ENCODE measurements at places on chromosomes 5 and 9.
A peak's percentile ranks its signal among the peaks of the same experiment; 100 is the strongest.

DNA sequence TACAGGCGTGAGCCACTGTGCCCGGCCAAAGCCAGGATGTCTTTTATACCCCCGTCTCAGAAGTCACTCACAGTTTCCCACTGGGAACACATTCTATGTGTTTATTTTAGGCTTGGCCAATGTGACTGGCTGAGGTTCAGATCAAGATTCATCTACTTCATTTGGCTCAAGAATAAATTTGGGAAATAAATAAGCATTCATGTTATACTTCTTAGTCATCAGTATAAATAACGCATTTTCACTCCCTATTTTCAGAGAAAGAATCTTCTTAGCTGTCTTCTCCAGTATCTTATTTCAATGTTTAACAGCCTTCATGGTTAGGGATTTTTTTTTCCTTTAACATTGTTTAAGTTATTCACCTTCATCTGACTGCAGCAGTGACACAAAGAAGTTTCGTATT is 11.8 kb downstream of the S100Z start:
- DNase-seq: no peak

DNA sequence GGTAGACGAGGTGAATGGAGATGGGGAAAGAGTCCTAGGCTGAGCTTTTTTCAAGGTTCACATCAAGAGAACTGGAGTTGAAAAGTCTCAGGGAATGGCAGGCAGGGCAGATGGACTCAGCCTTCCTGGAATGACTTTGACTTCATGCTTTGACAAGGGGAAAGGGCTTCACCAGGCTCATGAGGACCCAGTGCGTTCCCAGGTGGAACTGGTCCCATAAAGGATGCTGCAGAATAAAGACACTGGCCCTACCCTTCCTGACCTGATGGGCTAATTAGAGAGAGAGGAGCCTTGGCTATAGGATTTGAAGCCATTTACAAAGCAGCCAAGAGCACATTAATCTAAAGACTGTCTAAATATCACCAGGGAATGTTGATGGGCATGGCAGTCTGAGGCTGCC is 63.8 kb downstream of the IL31RA start:
- no peak for DNase-seq

GRCh38 chr5:123951582-123951977 is 439.6 kb downstream of the CSNK1G3 start:
- no peak for DNase-seq

DNA sequence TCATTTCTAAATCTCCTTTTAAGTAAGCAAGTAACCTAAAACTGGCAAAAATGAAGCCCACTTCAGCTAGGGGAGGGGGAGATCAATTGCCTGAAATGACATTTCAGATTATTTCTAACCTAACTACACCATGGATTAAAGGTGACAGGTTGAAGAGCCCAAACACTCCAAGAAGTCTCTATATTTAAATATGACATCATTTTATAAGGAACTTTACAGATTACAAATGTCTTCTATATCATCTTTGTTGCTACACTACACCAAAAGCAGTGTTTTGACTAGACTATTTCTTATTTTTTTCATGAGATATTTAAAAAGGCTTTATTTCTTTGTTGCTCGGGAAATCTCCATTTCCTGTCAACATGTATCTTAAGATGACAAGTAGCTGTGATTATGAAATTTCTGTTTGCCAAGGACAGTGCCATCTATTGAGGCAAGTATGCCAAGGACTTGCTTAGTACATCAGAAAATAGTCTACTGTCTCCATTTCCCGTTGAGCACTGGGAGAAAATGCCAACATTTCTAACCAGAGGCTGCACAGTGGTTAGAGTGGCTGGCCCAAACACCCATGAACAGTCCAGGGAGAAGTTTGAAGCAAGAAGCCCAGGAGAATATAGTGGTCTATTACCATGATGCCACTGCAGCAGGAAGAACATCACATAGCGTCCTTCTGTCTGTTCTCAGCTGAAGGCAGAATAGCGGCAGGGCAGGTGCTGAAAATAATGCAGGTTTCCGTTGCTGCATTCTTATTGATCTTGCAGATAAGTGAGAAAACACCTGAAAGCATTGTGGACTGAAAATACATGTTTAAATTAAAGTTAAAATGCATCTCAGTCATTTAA is 93.4 kb upstream of the ITGA2 start:
- DNase-seq: no peak

DNA sequence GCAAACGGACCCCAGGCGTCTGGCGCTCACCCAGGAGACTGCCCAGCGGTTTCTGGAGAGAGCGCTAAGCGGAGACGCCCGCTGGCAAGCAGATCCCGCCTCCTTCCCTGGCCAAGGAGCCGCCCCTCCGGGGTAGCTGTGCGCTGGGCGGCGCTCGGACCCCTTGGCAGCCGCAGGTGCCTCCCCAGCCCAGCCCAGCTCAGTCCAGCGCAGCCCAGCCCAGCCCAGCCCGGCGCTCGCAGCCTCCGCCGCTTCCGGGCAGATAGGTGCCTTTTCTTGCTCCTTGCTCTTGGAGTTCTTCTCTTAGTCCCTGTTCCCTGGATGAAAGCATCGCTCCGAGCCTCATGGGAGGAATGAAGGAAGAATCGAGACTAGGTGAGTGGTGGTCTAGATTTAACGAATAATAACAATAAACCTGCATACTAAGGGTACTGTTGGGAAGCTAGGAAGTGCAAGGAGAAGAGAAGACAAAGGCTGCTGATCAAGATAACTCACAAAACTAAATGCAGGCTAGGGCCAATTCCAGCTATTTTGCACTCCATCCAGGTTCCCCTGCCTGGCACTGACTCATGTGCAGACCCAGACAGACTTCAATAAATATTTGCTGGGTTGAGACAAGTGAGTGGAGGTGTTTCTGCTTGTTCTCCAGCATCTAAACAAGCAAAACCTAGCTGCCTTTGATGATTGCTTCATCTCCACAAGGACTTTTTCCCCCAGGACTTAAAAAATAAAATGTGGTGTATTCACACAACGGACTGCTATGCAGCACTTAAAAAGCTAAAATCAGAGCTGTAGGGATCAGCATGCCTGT is at the start of gene STK32A:
TSS of gene STK32A (plus strand) at position 202 of the 811 bp plus-strand sequence. CDS start 4,609 bp downstream, outside the sequence.
- DNase-seq: peak; percentile 41

Measured in DMS153 (cell line).